ENCODE measurements at places on chromosomes 1 and 21.

- peak; percentile 82 for ATAC-seq
Observed at GRCh38 chr1:54806931-54807611, 5.9 kb upstream of the TTC22 start.

GRCh38 chr1:58575551-58576324 lies 1.3 kb downstream of the TACSTD2 start:
- ATAC-seq: no peak

- no peak for ATAC-seq
Observed at GRCh38 chr1:54221113-54221834, 21.3 kb downstream of the MRPL37 start.

DNA sequence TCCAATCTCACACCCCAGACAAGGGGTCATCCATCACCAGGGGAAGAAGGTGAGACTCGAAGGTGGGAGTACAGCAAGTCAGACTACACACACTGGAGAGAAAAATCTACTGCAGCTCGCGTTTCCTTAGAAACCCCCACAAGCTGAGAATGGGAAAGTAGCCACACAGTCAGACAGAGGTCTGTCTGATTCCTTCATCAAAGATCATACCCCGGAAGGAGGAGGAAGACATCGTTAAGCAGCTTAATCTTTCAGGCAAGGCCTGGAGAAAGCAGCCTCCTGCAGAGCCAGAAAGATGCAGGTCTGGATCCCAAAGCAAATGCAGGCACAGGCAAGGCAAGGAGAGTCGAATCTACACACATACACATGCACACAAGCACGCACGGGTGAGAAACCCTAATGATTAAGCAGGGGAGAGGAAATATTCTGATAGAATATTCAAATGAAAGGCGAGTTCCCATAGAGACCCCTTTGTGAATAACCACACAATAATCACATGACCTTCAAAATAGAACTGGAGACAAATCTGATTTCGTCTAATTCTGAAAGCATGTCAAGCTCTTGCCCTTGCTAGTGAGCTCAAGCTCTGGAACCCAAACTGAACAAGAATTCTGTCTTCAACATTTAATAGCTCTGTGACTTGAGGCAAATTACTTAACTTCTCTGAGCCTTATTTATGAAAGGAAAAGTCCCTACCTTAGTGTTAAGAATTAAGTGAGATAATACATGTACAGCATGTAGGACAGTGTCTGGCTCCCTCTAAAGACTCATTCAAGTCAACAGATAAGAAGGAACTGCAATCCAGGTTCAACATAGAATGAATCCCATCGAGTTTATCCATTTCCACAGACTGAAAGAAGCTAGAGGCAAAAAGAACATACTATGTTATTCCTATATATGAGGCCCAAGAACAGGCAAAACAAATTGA lies 387.8 kb downstream of the OMA1 start:
- no peak for ATAC-seq

GRCh38 chr1:205088341-205088740 lies 4.1 kb upstream of the TMEM81 start:
- ATAC-seq: no peak

DNA sequence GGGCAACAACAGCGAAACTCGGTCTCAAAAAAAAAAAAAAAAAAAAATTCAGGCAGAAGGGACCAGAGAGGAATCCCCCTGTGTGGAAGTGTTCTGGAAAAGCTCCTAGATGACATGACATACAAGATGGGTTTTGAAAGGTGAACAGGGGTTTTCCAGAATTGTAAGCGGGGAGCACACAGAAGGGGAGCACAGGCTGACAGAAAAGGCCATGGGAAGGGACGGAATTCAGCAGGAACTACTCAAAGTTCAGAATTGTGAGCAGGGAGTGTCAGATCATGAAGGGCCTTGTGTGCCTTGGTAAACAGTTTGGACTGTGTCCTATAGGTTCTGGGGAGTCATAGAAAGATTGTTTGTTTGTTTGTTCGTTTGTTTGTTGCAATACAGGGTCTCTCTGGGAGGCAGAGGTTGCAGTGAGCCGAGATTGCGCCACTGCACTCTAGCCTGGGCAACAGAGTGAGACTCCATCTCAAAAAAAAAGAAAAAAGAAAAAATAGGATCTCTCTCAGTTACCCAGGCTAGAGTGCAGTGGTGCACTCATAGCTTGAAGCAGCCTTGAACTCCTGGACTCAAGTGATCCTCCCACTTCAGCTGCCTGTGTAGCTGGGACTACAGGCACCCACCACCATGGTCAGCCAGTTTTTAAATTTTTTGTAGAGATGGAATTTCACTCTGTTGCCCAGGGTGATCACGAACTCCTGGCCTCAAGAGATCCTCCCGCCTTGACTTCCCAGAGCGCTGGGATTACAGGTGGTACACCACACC lies 1.2 kb upstream of the RHBDL2 start:
- no peak for ATAC-seq

- ATAC-seq: no peak
Observed at GRCh38 chr21:38240129-38240528, 16.7 kb upstream of the KCNJ15 start.
